ENCODE measurements at places on chromosomes 7 and 10.

GRCh38 chr7:92586841-92587240 is 3.3 kb downstream of the FAM133B start:
- DNase-seq = no peak

GRCh38 chr10:42635098-42635497 is 3.3 kb downstream of the ZNF33B start:
- no peak for DNase-seq

- no peak for DNase-seq
Measured at GRCh38 chr7:143369678-143370651, 7.5 kb upstream of the FAM131B start.

GRCh38 chr7:28018446-28018845 is 162.1 kb downstream of the JAZF1 start:
- peak; percentile 23 for DNase-seq

DNA sequence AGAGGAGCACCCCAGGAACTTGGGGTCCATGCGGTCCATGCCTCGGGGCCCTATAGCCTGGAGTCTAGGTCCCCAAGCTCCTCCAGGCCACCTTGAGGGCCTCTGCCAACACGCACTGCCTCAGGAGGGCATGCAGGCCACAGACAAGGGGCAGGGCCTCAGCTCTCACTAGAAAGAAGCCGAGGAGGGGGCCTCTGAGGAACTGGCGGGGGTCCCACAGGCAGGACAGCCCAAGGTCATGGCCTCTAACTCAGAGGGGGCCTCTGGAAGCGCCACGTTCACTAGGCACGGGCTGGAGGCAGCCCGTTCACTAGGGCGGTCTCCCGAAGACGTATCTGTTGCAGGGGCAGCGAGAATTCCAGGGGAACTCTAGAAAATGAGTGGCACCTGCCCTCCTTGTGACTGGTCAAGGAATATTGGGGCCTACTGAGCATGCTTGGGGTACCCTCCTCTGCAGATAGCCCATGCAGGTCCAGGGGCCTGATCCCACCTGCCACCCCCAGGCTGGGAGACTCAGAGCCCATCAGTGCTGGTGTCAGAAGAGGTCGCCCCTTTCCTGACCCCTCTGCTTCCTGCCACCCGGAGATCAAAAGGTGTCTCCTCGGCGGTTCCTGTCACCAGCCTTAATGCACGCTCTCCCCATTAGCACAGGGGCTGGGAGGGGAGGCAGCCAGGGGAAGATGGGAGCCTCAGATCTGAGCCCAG is 86.7 kb upstream of the RET start:
- no peak for DNase-seq

- no peak for DNase-seq
Measured at GRCh38 chr10:97915346-97916131, 65.9 kb downstream of the GOLGA7B start.

- no peak for DNase-seq
Measured at GRCh38 chr10:104894681-104895080, 253.6 kb downstream of the SORCS3 start.

- DNase-seq = no peak
Measured at GRCh38 chr7:150663802-150664494, 21.6 kb upstream of the GIMAP2 start.

- no peak for DNase-seq
Measured at GRCh38 chr7:80175744-80176143, 41.1 kb downstream of the GNAI1 start.

DNA sequence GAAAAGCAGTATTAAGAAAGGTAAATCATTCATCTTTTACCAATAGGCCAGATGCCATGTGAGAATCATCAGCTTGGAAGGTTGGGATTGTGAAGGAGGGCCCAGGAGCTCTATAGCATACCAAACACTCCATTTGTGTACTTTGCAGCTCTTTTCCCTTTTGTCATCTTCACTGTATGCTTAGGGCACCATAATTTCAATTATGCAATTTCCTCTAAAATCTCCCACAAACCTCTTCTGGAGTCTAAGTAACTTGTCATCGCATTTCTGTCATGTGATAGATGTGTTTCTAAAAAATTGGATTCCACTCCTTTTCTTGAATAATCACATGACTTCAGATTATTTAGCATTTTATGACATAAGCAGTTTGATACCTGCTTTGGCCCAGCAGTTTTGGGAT is 17.9 kb downstream of the RPP30 start:
- DNase-seq = peak; percentile 21

GRCh38 chr10:60525716-60526585 is 136.3 kb upstream of the ANK3 start:
- DNase-seq = no peak

DNA sequence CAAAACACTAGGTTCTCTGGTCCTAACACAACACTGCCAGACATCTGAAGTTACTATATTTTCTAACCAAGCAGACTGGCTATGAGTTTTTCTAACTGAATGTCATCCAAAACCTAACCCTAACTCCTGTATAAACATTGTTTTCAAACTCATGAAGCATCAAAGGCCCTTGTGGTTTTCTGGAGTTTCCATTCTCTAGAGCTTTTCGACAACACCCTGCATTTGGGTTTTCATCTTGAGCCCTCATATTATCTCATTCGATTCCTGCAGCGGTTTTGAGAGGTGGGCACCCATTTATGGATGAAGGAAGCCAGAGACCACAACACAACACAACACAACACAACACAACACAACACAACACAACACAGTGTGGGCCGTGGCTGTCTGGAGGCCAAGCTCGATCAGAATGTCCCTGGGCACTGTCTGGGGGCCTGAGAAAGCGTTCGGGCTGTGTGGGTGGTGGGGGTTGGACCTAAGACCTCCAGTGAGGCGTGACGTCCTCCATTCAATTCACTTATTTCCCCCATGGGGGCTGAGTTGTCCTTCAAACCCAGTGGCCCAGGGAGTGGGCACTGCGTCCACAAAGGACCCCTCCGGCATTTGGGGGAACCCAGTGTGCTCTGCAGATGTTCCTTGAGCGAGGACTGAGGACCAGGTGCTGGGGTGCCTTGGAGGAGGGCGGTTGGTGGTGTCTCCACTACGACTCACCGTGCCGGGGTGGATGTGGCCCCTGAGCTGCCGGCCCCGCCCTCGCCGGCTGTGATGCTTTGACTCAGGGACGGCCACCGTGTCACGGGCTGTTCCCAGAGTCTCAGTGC is 490.4 kb downstream of the DNAJB6 start:
- no peak for DNase-seq

GRCh38 chr10:3472287-3473051 is 299.9 kb upstream of the PITRM1 start:
- peak; percentile 73 for DNase-seq

- DNase-seq = no peak
Measured at GRCh38 chr7:158292948-158293347, 294.7 kb downstream of the PTPRN2 start.

GRCh38 chr10:79601939-79602338 is 8.8 kb upstream of the SFTPA1 start:
- no peak for DNase-seq

DNA sequence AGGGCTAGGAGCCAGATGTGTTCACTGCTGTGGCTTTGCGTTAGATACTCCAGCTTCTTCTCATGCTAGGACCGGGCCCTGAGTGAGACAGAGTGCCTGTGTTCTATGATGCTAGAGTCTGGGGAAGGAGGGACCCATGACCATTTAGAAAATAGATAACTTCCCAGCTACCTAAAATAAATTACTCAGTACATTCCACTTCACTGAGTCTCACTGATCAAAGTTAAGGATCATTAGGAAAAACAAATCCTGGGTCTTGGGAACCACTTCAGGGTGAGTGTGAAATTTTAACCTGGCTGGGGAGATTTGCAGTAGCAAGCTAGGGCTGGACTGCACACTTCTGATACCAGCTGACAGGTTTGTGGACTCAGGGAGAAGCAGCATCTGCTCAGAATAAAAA is 138.1 kb downstream of the EMX2 start:
- no peak for DNase-seq

GRCh38 chr10:30170814-30171213 is 111.4 kb upstream of the JCAD start:
- DNase-seq = peak; percentile 65

DNA sequence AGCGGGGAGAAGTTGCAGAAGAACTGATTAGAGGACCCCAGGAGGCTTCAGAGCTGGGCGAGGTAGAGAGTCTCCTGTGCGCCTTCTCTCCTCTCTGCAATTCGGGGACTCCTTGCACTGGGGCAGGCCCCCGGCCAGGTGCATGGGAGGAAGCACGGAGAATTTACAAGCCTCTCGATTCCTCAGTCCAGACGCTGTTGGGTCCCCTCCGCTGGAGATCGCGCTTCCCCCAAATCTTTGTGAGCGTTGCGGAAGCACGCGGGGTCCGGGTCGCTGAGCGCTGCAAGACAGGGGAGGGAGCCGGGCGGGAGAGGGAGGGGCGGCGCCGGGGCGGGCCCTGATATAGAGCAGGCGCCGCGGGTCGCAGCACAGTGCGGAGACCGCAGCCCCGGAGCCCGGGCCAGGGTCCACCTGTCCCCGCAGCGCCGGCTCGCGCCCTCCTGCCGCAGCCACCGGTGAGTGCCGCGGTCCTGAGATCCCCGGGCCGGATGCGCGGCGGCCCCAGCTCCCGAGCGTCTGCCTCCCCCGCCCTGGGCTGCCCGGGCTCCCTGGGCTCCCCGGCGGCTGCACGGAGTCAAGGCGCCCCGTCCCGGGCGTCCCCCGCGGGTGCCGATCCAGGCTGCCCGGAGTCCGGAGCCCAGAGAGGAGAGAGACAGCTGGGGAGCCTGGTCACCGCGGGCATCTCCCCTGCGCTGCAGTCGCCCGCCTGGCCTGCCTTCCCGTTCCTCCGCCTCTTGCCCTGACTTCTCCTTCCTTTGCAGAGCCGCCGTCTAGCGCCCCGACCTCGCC is at the start of gene PLAU:
Gene PLAU, plus strand, starts transcription at position 369 of the 789 bp plus-strand sequence. CDS start 424 bp downstream, outside the sequence.
- DNase-seq = no peak

- DNase-seq = no peak
Measured at GRCh38 chr10:20986049-20986448, 88.9 kb upstream of the NEBL start.

- no peak for DNase-seq
Measured at GRCh38 chr10:75565286-75566251, 134.1 kb downstream of the LRMDA start.

DNA sequence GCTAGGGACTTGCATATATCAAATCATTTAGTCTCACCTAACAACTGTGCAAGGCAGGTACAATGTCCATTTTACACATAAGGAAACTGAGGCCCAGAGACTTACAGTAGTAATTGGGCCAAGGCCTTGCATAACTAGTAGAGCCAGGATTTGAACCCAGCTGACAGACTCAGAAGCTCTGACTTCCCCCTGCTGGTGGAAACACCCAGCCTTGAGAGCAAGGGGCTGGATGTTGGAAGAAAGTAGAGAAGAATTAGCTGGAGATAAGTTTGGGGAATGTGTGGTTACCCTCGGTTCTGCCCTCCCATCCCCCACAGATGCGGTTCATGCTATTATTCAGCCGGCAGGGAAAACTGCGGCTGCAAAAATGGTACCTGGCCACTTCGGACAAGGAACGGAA is 2.0 kb downstream of the AP1S1 start:
- DNase-seq = no peak

DNA sequence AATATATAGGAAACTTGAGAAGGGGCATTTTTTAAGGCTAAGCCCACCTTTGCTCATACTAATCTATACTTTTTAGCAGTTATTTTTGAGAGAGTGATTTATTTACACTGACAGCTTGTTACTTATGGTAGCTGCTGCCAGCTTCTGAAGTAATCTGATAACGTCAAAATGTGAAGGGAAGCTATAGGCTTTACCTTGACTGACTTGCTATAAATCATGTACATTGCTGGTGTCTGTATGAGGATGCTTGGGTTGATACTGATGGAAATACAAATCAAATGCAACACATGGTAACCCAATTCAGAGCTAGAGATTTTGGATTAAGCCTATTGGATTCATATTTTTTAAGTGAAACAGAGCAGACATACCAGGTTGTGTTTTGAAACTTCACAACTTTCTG is 299.4 kb downstream of the LRMDA start:
- DNase-seq = no peak

DNA sequence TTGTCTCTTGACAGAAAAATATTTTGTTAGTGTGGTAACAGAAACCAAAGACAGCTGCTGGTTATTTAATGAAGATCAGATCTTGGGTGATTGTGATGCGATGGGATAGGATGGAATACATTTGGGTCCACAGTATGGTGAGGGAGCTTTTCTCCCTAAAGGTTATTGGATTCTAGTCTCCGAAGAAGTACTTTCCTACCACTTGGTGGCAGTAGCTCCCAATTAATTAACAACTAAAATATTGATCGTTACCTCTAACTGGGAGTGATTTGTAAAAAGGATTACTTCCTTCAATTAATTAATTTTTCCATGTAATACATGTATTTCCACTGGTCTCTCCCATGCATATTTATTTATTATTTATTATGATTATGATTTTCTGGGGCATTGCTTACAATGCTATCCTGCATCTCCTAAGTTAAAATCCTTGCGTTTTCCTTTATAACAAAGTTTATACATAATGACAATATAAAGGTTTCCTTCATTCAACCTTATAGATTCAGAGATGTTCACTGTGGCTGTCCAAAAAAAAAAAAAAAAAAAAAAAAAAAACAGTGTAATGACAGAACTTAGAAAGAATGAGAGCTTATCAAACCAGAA is 25.6 kb downstream of the TMEM196 start:
- peak; percentile 10 for DNase-seq

- DNase-seq = no peak
Measured at GRCh38 chr7:20241911-20242261, 24.7 kb upstream of the MACC1 start.

DNA sequence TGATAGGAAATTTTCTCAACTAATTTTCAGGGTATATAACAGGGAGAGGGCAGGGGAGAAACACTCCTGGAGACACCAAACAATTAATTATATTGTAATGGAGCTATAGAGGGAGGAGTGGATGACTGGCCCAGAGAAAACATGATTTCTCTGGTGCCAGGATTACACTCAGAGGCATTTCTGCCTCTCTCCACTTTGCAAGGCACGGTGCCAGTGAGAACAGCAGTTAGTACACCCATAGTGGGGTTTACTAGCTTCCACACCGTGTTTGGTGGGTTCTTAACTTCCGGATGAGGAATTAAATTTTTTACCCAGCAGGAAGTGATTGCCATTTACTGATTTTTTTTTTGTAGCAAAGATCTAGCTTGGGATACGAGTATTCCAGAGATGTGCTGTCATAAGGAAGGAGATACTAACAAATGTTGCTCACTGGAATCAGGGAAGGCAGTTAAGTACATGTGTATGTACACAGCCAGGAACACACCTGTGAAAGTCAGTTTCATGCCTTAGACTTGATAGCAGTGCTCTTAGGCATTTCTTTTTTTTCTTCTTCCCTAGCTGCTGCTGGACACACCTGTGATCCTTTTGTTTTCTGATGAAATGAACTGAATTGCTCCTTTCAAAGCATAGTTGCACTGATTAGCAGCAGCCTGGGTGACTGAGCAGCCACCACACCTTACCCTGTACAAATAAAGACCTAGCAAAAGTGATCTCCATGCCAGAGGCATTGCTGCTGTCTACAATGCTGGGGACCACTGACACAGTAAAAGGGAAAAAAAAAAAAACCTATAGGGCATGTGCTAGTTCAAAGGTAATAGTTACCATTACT is 58.1 kb downstream of the POLL start:
- no peak for DNase-seq

GRCh38 chr10:99941942-99942820 is 67.6 kb downstream of the DNMBP start:
- DNase-seq = peak; percentile 38

- DNase-seq = no peak
Measured at GRCh38 chr7:95089414-95090315, 182.3 kb downstream of the PPP1R9A start.
